Prostate gland (tissue), 2 donors: ENCODE measurements at places on chromosomes 5 and 9. TPM values are rescaled to one million over a fixed set of nuclear protein-coding genes. Genes with fewer than 3 reads are reported as not detected.

The STK32A gene
- 12.9 TPM for total RNA-seq

- DNase-seq, result no peak
Measured at GRCh38 chr5:3377176-3377575, 218.5 kb upstream of the IRX1 start.

DNA sequence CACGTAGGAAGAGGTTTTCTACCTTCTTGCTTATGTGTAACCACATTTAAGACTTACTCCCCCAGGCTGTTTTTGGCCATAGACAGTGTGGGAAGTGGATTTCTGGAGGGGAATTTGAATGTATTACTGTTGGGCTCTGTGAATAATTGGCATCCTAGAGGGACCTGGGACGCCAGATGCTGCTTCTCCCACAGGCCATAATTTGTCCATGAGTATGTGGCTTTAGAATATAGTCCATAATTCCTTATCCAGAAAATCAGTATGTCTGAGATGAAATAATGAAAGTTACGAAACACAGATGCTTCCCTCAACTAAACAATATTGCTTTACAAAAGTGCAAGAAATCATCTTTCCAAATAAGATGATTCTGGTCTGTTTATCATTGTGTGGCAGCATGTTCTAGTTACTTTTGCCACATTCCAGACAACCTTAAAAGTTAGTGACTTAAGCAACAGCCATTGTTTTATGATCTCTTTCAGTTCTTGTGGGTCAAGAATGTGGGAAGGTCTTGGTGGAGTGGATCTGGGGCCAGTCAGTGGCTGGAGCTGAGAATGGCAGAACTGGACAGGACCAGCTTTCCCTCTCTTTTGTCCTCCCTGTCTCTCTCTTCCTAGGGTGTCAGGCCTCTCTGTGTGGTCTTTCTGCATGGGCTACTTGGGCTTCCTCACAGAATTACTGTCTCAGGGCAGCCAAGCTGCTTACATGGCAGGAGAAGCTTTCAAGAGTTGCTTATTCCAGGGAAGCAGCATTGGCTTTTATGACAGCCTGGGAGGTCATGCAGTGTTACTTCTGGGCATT, 79.4 kb downstream of the FBXL7 start:
- no peak for DNase-seq

The OLFM1 gene
- 11.7 TPM for total RNA-seq

DNA sequence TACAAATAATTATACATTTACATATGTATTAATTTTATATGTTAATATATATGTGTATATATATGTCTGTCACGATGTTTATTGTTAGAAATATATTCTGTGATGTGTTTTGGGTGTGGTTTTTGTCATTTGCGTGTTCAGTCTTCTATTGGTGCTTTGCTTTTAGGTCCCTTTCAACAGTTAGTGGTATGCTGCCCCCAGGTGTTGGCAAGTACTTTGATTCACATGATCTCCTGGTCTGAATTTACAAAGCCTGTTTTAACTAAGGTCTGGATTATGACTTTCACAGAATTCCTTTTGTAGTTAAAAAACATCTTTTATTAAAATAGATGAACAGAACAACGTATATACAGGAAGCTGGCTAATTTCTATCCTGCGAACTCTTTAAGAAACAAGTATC, 271.5 kb downstream of the CCDC171 start:
- no peak for DNase-seq
